Dermis microvascular lymphatic vessel endothelial cell (primary cell): ENCODE measurements at places on chromosomes 2 and 18. TPM values are rescaled to one million over a fixed set of nuclear protein-coding genes. Genes with fewer than 3 reads are reported as not detected.

DNA sequence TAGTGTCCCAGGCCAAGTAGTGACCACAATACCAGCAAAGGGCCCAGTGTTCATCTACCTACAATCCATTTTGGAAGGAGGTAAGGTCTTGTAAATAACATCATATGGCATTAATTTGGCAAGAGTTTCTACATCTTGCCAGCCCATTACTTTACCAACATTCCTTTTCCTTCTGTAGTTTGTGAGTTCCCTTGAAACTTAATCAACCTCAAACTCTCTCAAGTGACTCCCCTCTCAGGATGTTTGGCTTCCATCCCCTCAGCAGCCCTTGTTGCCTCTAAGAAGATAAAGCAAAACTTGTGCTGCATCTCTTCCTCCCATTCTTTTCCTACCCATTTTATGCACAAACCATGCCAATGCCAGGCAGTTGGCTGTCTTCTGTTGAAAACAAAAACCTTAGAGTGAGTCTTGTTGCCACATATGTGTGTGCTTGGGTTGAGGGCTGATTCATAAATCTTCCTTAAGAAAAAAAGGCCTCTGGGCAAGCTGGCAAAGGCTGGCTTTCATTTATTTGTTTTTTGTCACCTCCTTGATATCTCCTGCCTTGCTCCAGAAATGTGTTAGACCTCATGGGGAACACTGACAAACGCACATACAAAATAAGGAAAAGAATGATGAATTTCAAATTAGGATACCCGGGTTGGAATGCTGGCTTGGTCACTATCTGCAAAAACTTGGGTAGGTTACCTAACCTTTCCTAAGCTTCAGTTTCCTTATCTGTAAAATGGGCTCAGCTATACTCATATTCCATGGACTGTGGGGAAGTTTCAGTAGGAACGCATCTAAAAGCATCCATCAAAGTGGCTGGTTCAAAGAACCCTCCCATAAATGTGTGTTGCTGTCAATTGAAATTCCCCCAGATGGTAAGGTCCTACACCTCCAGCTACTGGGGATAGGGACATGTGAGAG lies 29.4 kb upstream of the ST3GAL5 start:
- no peak for DNase-seq

Gene CLEC4F
- 0.13 TPM in 2 replicates for total RNA-seq

Gene STARD6
- total RNA-seq: 0.13 and 0.26 TPM in 2 replicates

GRCh38 chr18:48719388-48719787 lies 180.6 kb downstream of the CTIF start:
- DNase-seq: no peak

Gene NOL4
- total RNA-seq: not detected in 2 replicates

GRCh38 chr18:5943514-5943913 lies 48.2 kb upstream of the TMEM200C start:
- no peak for DNase-seq

Gene IGFBP5
- total RNA-seq: 0.25 and 0.64 TPM in 2 replicates

GRCh38 chr2:42079737-42080287 lies 32.0 kb downstream of the PKDCC start:
- DNase-seq: no peak

Gene UGT1A5
- total RNA-seq: not detected in 2 replicates

Gene GTF2A1L
- 0.13 TPM in 2 replicates for total RNA-seq

Gene RAB27B
- total RNA-seq: not detected in 2 replicates

DNA sequence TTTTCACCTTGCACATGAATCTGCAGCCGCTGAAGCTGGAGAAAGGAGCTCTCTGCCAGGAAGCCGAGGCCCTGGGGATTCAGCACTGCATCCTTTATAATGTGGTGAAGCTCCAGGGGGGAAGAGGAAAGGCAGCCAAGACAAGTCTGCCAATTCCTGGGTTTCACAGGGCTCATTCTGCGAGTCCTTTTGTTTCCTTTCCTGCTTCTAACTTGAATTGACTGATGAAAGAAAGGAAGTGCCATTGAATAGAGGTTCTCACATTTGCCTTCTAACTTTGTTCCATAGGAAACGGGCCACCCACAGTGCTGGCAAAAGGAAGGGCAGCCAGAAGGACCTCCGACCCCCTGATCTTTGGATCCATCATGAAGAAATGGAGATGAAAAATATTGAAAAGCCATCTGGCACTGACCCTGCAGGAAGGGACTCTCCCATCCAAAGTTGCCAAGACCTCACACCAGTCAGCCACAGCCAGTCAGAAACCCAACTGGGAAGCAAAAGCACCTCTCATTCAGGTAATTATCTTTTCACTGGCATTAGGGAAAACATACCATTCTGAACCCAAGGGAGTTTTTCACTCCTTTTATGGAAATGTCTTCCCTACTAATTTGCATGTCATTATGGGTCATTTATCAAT lies 765.4 kb downstream of the MBD2 start:
- DNase-seq: peak; percentile 11

Gene LRRC30
- not detected in 2 replicates for total RNA-seq

DNA sequence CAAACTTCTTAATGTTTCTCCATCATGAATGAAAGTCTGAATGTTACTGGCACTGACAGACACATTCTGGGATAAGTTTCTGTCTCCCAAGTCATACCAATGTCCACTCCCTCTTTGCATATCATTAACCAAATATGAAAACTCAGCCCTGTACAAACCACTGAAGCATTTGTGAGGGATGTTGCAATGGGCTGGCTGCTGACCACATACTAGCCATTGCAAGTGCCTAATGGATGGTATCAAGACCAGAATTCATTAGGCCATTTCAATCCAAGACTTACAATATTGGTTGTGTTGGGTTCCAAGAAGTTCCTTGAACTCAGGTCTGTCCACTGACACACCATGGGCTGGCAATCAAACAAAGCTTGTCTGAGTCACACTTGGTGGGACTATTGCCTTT lies 73.8 kb downstream of the CBLN2 start:
- no peak for DNase-seq

Gene SPP2
- total RNA-seq: not detected in 2 replicates

Gene PROKR1
- total RNA-seq: under 0.01 TPM in 2 replicates

Gene GCG
- total RNA-seq: not detected in 2 replicates

- DNase-seq: no peak
These were observed 72.7 kb upstream of the CHRNA1 start for GRCh38 chr2:174836995-174837390.

DNA sequence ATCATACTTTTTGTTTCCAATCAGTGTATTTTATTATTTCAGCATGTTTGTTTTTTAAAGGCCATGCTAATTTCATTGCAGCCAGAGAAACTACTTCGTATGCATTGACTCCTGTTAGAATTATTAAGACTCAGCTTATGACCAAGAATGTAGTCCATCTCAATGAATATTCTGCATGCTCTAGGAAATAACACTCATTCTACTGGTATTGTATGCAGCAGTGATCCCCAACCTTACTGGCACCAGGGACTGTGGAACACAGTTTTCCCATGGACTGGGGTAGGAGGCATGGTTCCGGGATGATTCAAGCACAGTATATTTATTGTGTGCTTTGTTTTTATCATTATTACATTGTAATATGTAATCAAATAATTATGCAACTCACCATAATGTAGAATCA lies 356.9 kb downstream of the DSEL start:
- DNase-seq: no peak

DNA sequence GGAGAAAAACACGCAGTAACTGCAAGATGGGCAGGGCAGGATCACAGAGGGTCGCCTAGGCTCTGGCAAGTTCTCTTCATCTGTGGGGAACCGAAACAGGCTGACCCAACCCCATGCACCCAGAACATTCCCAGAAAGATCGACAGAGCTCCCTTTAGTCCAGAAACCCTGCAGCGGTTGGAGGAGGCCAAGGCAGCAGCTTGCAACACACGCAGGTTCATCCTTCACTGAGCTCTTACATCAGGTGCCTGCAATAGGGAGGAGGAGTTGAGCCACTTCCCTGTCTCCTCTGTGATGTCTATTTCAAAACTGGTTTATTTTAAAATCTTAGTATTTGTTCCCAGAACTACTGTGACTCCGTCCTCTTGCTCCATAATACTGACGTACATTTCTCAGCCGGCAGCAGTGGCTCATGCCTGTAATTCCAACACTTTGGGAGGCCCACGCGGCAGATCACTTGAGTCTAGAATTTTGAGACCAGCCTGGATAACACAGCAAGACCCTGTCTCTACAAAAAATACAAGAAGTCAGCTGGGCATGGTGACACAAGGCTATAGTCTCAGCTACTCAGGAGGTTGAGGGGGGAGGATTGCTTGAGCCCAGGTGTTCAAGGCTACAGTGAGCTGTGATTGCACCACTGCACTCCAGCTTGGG lies 11.5 kb upstream of the SLC11A1 start:
- no peak for DNase-seq

DNA sequence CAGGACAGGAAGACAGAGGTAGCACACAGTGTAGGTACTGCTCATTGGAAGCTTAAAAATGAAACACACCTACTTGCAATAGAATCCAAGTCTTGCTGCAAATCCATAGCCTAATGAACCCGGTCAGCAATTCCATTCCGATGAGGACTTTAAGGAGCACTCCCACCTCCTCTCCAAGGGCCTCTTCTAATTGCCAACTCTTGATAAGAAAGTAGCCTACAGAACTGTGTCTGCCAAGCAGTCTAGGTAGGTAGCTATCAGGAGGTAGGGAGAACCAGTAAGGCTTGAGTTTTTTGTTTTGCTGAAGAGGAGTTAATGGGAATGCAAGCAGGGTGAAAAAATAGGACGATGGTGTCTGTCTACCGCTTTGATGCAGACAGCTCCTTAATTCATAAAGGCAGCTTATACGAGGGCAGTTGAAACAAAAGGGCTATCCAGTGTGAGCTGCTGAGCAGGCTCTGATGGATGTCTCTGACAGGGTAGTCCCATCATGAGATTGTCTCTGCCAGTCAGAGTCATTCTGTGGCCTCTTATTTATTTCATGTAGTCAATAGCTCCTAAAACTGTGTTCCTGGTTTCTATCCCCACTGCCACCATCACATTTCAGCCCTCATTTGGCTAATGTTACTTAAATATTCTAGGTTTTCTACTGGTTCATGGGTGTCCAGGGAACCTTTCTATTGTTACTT lies 155.6 kb upstream of the DNMT3A start:
- no peak for DNase-seq

- DNase-seq: no peak
These were observed 31.4 kb downstream of the GALM start for GRCh38 chr2:38697116-38697840.

DNA sequence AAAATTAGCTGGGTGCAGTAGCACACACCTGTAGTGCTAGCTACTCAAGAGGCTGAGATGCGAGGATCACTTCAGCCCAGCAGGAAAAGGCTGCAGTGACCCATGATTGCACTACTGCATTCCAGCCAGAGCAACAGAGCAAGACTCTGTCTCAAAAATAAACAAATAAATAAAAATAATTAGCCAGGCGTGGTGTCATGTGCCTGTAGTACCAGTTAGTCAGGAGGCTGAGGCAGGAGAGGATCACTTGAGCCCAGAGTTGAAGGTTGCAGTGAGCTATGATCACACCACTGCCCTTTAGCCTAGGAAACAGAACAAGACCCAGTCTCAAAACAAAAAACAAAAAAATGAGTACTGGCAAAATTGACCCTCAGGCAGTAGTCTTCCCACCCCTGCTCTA lies 61.9 kb upstream of the PPP1CB start:
- no peak for DNase-seq

- DNase-seq: peak; percentile 41
These were observed 72.2 kb downstream of the DSC3 start for GRCh38 chr18:30970196-30970816.

DNA sequence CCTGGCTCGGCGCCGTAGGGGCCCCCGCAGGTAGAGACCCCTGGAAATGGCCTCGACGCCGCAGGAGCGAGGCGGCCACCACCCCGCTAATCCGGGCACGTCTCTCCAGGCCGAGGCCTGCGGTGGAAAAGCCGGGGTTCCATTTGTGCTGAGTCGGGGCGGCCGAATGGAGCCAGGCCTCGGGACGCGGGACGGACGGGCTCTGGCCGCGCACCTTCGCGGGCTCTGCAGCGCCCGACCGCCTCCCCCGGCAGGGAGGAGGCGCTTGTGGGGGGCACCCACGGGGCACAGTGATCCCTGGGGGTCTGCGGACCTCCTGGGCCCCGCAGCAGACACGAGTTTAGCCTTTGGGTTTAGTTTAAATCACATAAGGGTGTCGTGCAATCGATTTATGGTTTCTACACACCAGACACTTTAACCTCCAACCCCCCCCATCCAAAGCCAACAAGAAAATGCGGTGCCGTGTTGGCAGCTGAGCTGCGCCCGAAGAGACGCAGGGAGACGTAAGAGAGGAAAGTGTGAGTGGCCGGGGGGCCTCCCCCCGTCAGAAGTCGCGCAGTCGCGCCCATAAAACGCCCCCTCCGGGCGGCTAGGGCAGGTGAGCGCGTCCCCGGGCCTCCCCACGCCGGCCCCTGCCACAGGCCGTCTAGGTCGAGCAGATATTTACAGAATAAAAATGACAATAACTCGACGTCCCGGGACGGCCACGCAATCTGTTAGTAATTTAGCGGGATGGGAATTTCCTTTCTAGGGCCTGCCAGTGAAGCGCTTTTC lies 1.0 kb upstream of the NFATC1 start:
- DNase-seq: peak; percentile 81

Gene DNAJC5G
- 0.39 and 1.0 TPM in 2 replicates for total RNA-seq

DNA sequence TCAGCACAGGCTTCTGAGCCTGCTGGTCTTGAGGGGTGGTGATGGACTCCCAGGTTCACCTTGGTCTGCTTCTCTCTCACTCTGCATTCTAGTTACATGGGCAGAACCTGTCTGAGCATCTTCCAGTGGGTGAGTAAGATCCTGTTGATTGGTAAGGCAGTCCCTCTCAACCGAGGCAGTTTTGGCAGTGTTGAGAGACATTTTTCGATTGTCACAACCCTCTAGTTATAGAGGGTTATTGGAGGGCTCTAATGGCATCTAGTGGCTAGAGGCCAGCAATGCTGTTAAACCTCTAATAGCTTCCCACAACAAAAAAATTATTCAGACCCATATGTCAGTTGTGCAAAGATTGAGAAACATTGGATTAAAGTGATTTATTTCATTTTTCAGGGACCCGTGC lies 9.3 kb upstream of the MGAT5 start:
- DNase-seq: no peak

Gene PSTPIP2
- 0.63 and 0.64 TPM in 2 replicates for total RNA-seq

Gene ITM2C
- total RNA-seq: 31.6 and 70.9 TPM in 2 replicates

Gene ITGB6
- total RNA-seq: not detected in 2 replicates

- no peak for DNase-seq
These were observed 707.6 kb upstream of the FAM98A start for GRCh38 chr2:34306745-34307144.

- no peak for DNase-seq
These were observed 452.1 kb downstream of the TMX3 start for GRCh38 chr18:68262690-68263294.

Gene MBD2
- total RNA-seq: 21.2 and 22.6 TPM in 2 replicates

Gene SNORC
- 0.13 TPM in 2 replicates for total RNA-seq

Gene ZC3H6
- total RNA-seq: 1.8 and 2.0 TPM in 2 replicates

Gene BIRC6
- 127 and 146 TPM in 2 replicates for total RNA-seq

Gene REG3A
- total RNA-seq: not detected in 2 replicates

- DNase-seq: no peak
These were observed 34.7 kb downstream of the NPHP1 start for GRCh38 chr2:110170102-110170501.

- no peak for DNase-seq
These were observed 230.4 kb upstream of the MYT1L start for GRCh38 chr2:2561346-2562095.

DNA sequence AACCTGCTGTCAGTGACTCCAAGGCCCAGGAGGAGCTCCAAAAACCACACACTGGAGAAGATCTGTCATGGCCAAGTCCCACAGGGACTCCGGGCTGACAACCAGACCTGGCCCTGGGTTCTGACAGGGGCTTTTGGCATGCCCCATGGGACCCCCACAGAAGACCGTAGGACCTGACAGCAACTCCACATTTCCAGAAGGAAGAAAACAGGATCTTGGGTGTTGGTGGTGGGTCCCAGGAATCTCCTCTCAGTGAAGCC lies 275.9 kb upstream of the HS6ST1 start:
- DNase-seq: no peak

- no peak for DNase-seq
These were observed 75.3 kb downstream of the VSNL1 start for GRCh38 chr2:17615728-17616351.
